Kidney glomerular epithelial cell (primary cell): ENCODE measurements at places on chromosomes 13 and 19.

GRCh38 chr19:50325310-50326100 is 3.7 kb downstream of the KCNC3 start:
- peak; percentile 49 for DNase-seq

GRCh38 chr13:38090913-38091312 is 221.3 kb upstream of the TRPC4 start:
- no peak for DNase-seq

DNA sequence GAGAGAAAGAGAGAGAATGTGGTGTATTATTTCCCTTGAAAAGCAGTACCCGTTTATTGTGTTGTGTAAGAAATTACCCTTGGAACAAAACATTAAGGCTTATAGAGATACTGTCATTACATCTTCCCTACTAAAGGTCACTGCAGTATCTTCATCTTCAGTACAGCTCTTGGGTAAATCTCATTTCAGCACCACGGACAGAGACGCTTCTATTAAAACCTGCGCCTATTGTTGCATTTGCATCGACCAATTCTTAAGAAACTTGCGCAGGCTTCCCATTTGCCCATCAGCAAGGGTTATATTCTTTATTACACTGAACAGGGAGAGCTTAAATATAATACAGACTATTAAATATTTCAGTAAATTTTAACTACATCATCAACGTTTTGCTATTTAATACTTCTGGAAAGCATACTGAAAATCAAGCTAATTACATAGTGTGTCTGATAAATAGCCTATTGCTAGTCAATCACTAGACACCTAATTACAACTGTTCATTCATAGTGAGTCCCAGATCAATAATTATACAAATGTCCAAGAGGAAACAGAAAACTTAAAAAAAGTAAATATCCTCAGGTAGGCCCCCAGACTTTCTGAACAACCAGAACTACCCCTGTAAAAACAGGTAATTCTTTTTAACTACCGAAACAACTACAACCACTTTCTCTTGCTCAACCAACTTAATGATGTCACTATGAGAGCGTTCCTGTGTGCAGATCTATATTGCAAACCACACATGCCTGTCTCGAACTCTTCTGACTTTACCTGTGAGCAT is 350.6 kb downstream of the LIG4 start:
- DNase-seq = peak; percentile 65

- DNase-seq = no peak
Measured at GRCh38 chr19:6813659-6814058, 41.2 kb downstream of the VAV1 start.

DNA sequence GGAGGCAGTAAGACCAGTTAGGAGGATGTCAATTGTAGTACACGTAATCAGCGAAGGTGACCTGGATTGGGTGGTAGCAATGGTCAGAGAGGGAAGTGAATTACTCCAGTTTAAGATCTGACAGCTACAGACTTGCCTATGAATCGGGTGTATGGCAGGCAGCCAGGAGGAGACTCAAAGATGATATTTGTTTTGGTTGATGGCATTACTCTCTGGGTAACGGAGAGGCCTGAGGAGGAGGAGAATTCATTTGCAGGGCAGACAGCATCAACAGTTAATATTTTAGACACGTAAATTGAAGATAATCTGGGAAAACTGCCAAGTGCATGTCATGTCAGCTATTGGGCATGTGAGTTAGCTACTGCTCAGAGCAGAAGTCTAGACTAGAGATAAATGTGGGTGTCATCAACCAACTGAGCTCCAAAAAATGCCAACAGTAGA is 109.2 kb downstream of the SGCG start:
- DNase-seq = peak; percentile 69

GRCh38 chr19:47650700-47651099 is 41.8 kb downstream of the BICRA start:
- no peak for DNase-seq

GRCh38 chr13:101545521-101545920 is 93.0 kb downstream of the ITGBL1 start:
- no peak for DNase-seq

DNA sequence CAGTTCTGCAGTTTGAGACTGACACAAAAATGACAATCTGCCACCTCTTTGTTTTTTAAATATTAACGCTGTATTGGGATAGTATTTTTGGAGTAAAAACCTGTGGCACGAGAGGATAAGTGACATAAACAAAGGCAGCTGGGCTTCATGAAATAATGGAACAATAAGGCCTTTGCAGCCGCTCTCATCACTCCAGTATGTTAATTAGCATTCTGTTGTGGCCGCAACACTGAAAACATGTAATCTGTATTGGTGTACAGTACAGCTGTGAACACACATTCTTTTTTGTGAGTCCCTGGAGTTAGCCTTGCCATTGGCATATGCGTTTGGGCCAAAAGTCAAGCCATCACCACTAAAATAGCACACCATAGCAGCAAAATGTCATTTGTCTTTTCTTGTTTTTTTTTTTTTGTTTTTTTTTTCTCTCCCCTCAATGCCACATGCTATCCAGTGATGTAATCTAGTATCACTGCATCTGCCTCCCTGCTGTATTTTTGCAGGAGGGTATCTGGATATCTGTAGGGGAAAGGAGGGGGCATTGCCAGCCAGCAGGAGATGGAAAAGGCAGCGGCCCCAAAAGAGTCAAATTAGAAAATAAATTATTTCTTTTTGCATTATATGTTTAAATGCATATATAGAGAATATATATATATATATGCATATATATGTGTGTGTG is 885 bp upstream of the ZNF536 start:
- no peak for DNase-seq

DNA sequence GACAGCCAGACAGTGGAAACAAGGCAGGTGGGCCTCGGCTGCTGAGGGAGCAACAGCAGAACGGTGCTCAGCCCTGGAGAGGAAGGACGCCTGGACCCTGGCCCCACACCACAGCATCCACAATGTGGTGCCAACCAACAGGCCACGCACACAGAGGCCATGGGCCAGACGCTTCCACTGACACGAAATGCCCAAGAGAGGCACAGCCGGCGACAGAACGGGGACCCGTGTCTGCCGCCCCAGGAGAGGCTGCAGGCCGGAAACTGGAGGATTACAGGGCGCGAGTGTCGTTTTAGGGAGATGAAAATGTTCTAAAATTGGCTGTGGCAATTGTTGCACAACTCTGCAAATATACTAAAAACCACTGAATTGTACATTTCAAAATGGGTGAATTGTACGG is 69.7 kb downstream of the RASA3 start:
- DNase-seq = no peak

DNA sequence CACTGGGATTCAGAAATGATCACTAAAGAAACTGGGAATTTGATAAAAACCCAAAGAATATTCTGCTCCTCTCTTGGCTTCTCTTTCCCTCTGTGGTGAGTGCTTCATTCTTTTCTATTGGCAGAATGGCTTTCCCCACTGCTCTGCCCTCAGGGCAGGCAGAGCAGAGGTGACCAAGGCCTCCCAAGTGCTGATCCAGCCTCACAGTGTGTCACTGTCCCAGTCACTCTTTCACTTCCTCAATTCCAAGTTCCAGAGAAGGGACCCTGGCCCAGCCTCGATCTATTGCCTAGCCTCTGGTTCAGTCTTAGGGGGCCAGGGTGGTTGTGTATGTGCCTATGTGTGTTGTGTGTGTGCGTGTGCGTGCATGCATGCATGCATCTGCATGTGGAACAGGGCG is 180.6 kb upstream of the TMTC4 start:
- no peak for DNase-seq

DNA sequence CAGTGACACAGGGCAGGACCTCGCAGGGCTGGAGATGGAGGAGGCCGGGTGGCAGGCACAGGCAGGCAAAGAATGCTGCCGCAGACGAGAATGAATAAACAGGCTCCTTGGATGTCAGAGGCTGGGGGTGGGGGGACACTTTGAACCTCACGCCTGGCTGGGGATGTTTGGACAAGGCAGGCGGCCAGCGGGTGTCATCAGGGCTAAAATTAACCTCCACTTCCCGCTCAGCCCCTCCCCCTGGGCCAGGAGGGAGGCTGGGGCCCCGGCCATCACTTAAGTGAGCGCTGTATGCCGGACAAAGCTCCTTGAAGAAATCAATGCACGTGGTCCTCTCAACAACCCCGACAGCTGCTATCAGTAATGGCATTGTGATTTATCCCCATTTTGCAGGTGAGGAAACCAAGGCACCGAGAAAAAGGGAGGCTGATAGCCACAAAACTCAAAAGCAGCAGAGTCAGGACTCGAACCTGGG is 10.3 kb upstream of the FUT5 start:
- peak; percentile 86 for DNase-seq

DNA sequence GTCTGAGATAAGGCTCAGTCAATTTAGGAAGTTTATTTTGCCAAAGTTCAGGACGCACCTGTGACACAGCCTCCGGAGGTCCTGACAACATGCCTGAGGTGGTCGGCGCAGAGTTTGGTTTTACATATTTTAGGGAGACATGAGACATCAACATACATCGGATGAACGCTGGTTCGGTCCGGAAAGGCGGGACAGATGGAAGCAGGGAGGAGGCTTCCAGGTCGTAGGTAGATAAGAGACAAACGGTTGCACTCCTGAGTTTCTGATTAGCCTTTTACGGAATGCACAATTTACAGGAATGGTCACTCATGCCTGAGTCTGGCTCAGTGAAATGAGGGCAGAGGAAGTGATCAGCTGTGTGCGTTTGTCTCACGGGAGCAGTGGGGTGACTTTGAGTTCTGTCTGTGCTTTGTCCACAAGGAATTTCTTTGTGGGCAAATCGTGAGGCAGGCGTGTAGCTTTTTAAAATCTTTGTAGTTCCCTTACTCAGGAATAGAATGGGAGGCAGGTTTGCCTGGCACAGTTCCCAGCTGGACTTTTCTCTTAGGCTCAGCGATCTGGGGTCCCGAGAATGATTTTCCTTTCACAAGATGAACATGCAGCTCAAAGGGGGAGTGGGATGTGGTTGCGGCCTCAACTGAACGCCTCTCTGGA is 36.2 kb downstream of the C13orf46 start:
- DNase-seq = no peak

- no peak for DNase-seq
Measured at GRCh38 chr19:46992699-46993535, 26.7 kb upstream of the NPAS1 start.

GRCh38 chr19:38049105-38049649 is 142.2 kb downstream of the SIPA1L3 start:
- no peak for DNase-seq

GRCh38 chr13:36752673-36753072 is 66.3 kb upstream of the RFXAP start:
- DNase-seq = no peak

DNA sequence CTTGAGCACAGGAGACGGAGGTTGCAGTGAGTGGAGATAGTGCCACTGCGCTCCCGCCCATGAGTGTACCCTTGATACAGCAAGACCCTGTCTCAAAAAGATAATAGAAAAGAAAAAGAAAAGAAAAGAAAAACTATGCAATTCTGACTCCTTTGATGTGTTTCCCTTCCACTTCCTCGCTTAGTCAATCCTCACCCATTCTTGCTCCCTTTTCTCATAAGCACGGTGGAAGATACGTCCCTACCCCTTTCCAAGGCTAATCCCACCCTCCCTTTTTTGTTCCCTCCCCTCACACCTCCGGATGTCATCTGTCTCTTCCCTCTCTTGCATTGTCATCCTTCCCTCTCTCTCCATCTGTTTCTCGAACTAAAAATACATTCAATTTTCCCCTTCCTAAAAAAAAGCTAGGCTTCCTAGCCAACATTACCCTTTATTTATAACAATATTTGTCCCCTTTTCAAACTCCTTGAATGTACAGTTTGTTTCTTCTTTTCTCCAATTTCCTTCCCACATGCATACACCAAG is 40.5 kb upstream of the ITM2B start:
- no peak for DNase-seq

DNA sequence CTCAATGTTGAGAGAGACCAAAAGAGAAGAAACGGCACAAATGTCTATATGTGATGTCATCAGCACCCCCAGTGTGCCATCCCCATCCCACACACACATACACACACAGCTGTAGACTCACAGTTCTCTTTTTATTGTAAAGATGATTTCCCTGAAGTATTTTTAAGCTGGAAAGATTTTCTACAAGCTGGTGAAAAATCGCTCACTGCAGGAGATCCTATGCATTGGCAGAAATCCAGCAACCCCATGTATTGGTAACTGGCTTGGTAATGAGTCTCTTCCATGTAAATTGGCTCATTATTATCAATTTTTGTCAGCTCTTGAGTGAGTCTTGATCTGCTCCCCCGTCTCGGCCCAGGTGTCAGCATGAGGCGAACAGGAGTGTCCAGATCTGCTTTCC is 107.1 kb upstream of the UQCRFS1 start:
- DNase-seq = no peak

DNA sequence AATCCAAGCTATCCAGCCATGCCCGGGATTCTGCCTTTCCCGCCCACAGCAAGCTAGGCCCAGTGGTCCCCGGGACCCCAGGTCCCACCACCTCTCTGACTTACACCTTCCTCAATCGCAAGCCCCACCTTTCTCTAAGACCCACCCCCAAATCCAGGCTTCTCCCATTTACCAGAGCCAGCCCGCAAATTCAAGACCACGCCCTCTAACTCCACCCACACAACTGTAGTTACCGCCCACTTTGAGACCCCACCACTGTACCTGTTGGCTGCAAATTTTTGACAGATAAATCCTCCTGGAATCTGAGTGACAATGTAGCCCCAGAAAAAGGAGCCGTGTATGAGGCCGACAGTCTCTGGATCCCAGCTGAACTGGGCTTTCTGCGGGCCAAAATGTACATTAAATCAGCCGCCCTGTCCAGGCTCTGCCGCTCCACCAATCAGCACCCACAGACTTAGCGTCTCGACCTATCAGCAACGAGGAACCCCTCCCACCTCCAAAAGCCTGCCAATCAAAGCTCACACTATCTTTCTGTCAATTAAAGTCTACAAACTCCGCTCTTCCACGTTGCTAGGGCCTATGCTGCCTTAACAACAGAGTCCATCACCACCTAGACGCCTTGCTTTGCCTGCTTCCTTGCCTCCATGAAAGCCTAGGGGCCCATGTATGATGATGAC is 6.3 kb downstream of the SLC17A7 start:
- no peak for DNase-seq

DNA sequence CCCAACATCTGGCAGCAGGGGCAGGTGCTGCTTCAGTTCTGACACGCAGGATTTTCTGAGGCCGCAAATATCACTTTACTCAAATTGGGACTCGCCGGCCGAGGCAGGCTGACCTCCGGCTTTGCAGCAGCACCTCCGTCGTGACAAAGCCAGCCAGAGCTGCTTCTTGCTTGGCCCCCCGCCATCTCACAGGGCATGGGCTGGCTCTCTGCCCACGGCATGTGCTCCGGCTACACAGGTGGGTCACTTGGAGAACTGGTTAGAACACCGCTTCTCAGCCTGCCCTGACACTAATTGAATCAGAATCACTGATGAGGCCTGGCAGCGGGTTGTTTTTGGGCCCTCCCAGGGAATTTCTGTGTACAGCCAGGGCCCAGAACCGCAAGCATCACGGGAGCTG is 112.3 kb downstream of the SLC7A1 start:
- DNase-seq = no peak
